ENCODE measurements at places on chromosomes 3 and 15.

GRCh38 chr15:98543237-98543636 lies 105.1 kb upstream of the IGF1R start:
- DNase-seq: no peak

DNA sequence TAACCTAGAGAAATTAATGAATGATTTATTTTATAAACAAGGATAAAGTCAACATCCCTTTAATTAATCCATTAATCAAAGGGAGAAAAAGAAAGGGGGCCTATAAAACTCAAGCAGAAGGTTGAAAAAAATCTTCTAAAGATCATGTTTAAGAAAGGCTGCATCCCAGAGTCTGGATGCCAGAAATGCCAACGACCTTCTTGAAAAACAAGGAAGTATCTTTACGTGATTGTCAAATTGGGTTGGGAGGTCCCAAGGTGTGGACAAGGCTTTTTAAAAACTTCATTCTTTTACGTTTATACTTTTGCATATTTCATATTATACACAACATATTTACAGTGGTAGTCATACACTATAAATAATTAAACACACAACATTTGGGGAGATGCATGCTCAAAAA lies 1.6 kb downstream of the GOLGB1 start:
- no peak for DNase-seq

GRCh38 chr3:100496711-100497261 lies 4.4 kb downstream of the TMEM45A start:
- peak; percentile 35 for DNase-seq

- peak; percentile 71 for DNase-seq
These were observed 27.5 kb downstream of the RARB start for GRCh38 chr3:25455441-25456132.

DNA sequence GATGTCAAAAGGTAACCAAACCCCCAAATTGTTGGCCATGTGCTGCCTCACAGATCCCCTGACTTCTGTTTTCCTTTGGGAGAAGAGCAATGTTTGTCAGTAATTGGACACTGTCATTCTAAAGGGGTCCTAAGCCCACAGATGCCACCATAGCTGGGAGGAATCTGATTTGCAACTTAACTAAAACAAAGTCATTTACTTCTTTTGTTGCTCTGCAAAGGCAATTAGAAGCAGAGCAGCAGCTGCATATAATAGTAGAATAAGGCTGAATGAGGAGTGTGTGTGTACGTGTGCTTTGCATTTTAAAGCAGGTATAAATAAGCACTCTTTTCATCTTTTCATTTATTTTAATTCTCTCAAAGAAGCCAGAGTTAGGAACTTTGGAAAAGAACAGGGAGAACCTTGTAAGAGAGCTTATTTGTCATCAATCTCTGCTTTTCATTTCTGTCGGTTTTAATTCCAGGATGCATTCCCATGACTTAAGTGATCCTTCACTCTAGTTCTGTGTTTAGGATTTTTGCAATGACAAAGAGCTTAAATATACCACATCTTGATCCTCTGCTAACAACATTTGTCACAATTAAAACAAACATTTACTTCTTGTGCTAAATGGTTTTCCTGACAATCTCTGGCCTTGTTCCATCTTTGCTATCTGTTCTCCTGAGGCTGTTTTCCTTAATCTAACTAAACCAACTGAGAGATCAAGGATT lies 530.2 kb upstream of the CBLB start:
- DNase-seq: no peak

DNA sequence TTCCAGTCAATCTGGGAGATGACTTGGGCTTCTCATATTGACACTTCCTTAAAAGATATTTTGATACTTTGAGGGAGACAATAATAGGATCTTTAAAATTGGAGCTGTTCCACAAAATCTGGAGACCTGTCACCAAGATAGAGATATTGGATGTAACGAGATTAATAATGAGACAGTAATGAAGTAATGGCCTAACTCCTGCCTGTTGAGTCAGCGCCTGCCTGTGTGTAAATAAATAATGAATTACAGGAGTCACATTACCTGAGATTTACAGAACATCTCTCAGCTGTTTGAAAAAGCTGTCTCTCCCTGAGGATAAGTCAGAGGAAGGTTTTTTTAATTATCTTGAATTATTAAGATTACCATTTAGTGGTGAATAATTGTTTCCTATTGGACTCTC lies 43.8 kb upstream of the MITF start:
- DNase-seq: no peak

GRCh38 chr3:55574671-55575070 lies 87.6 kb upstream of the WNT5A start:
- DNase-seq: no peak

DNA sequence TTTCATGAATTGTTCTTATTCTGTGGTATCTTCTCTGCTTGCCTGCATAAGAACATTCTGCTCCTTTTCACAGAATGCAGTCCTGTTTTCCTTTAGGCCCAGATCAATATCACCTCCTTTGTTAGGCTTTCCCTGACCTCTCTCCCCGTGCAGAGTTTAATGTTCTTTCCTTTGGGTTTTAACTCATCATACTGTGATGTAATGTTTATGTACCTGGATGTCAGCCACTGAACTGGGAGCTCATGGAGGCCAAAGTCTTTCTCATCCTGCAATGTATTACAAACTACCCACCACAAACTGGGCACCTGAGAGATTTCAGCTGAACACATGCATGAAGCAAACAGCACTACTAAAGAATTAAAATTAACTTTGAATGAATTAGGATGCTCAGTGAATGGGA lies 192.8 kb upstream of the RORA start:
- DNase-seq: no peak

GRCh38 chr15:78624651-78625590 lies 4.1 kb upstream of the CHRNA3 start:
- DNase-seq: no peak

DNA sequence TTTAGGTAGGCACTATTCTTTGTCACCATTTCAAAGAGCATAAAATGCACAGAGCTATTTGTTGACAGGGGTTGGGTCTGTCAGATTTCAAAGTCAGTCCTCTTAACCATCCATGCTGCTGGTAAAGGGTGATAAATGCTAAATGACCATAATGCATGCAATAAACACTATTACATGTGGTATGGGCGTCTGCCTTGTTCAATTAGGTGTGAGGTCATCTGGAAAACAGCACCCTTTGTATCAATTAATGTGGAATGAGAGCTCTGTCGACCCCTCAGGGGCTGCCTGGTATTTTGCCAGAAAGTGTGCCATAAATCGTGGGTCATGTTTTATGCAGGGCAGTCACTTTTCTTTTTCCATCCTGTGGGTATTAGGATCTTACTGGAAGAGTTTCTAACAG lies 235.6 kb downstream of the SV2B start:
- DNase-seq: no peak

DNA sequence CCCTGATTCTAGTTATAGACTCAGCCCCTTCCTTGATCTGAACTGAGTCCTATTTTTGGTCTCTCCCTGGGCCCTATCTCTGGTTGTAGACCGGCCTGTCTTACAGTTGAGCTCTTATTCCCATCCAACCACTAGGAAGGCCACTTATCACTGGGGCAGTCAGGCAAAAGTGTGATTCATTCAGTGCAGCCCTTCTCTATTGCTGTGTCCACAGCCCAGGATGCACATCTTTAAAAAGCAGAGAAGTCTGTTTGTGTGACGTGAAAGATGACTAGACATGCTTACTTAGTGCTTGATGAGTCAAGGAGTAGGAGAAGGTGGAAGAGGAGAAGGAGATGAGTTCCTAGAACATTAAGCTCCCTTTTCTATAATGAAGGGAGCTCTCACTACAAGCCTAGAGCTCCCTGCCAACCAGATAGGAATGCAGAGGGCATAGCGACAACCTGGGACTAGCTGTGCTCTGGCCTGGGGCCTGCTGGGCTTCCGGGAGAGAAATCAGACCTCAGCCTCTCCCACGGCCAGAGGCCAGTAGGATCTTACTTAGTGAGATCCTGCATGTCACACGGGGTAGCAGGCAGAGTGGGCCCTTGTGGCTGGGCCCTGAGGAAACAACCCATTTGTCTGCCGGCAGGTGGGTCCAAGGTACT lies 25.7 kb downstream of the INSYN1 start:
- peak; percentile 68 for DNase-seq

DNA sequence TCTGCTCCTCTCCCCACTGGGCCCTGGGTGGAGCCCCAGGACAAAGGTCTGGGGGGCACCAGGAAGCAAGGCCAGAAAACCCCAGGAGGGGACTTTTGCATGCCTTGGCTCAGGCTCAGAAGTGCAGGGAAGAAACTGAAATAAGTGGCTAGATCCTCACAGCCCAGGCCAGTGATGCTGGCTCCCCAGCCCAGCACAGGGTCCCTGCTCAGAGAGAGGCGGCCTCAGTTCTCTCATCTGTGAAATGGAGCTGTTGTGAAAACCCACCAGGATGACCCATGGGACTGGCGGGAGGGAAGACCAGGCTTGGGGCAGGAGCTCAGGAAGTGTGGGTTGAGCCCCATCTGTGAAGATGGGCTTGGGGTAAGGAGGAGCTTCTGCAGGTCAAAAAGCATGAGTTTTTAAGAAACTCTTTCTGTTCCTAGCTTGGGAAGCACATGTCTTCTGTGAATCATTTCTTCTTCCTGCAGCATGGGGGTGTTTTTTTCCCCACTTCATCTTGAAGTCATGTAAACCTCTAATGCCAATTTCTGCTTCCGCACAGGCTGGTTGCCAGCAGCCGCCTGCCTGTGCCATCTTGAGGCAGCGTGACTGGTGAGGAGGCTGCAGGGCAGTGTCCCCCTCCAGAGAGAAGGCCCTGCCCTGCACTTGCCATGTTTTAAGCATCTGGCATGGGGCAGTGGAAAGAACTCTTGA lies 118.6 kb downstream of the SMAD6 start:
- DNase-seq: peak; percentile 54

DNA sequence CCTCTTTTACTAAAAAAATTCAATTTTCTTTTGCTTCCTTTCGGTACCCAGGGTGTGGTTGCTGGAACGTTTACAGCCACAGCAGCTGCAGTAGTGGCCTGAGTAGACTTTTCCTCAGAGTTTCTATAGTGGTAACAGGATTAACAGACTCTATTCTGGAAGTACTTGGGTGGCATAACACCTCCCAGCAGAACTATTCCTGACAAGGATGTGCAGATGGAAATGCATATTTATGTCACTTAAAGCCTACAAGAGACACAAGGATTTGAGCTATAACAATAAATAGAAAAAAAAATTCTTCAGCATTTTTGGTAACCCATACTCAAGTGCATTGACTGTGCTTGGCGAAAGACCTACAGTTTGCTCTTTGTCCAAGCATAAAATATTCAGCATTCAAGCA lies 94.0 kb downstream of the MDFIC2 start:
- no peak for DNase-seq

DNA sequence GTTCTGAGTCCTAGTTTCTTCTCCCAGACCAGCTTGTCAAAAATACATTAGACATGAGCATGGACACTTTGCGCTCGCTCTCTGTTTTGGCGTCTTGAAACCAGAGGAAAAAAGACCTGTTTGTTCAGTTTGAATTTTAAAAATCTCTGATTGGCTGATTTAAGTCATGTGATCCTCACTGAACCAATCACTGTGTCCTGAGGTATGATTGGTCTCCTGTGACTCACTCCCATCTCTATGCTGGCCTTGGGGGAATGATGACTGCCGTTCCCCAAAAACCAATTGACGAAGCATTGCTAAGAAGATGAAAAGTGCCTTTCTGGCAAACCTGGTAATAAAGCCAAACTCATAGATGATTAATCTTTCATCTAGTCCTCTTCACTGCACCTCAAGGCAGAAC lies 256.5 kb downstream of the IL5RA start:
- no peak for DNase-seq

GRCh38 chr15:70625011-70625410 lies 138.3 kb downstream of the UACA start:
- DNase-seq: no peak

GRCh38 chr3:119350114-119350513 lies 55.9 kb downstream of the ARHGAP31 start:
- DNase-seq: no peak

- DNase-seq: no peak
These were observed 161.7 kb downstream of the CD47 start for GRCh38 chr3:107929088-107929487.
